ENCODE measurements at places on chromosomes 4 and X.

DNA sequence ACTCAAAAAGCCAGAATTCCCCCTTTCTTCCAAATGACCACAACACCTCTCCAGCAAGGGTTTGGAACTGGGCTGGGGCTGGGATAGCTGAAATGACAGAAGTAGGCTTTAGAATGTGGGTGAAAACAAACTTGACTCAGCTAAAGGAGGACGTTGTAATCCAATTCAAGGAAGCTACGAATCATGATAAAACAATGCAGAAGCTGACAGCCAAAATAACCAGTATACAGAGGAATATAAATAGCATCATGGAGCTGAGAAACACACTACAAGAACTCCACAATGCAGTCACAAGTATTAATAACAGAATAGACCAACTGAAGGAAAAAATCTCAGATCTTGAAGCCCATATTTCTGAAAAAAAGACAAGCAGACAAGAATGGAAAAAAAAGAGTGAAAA lies 95.8 kb upstream of the TET2 start:
- DNase-seq: no peak

DNA sequence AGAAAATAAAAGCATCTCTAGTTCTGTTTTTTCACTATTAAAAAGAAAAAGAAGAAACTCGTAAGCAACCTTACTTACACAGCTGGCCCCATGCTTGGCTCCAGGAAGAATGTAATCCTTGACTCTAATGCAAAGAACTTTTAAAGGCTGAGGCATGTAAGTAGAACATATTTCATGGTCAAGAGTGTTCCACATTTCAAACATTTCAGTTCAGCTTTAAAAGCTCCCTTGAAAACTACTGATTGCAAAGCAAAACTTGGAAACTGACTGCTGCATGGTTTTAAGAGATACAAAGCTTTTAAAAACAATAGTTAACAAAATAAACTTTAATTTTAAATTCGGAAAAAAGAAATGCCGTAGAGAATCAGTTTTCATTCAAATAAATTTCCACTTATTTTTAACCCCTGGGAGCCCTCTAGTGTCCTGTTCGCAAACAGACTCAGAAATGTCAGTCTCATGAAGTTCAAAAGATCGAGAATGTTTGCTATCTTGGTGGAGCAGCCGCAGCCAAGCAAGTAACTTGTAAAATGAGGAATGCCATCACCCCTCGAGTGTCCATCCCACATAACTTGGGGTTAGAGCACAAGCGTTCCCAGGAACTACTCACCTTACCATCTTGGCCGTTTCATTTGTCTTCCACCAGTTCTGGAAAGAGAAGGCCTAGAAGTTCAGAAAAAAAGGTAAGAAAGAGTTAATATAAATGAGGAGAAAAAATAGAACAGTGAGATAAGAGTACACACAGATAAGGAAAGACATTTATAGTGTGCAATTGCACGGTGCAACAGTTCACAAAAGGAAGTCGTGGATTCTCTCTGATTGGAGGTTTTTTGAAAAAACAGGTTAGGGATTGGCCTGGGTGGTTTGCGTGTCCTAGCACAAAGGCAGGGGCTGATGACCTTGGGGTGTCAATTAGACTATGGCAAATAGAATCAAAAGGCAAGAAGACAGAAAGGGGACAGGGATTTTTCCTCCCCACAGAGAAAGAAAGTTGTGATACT lies at the start of gene GASK1B:
TSS of gene GASK1B (minus strand) at position 765 of the 998 bp plus-strand sequence. CDS start 1,650 bp downstream, outside the sequence.
- no peak for DNase-seq

DNA sequence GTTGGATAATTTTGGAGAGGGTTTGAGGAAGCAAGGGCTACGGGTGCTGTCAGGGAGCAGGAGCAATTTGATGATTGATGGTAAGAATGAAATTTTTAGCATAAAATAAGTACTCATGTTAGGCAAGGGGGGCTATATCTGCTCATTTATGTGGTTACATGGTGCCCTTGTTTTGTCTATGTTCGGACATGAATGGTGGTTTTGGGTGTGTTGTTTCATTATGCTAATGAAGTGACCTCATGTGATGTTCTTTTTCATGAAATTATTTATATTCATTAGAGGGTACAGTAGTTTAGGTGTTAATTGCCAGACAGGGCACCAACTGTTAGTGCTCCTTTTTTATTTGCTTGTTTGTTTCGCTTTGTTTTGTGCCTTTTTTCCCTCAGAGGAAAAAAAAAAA lies 29.3 kb downstream of the CEP44 start:
- no peak for DNase-seq

DNA sequence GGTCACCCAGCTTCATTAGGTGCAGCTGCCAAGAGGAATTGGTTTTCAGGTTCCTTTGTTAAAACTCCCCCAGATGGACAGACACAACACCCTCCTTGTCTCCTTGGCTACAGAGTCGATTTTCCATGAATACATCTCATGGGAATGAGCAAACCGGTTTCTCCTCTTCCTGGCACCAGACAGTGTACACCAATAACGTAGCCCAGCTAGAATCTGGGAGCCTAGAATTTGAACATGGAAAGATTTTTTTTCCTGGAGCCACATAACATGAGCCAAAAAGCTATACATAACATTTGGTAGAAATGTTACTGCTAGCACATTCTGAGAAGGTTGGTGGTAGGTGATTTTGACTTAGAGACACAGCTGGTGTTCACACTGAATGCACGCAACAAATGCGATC lies 62.9 kb upstream of the SLC34A2 start:
- DNase-seq: no peak

GRCh38 chr4:58809366-58809765 lies 1699.2 kb upstream of the IGFBP7 start:
- no peak for DNase-seq

DNA sequence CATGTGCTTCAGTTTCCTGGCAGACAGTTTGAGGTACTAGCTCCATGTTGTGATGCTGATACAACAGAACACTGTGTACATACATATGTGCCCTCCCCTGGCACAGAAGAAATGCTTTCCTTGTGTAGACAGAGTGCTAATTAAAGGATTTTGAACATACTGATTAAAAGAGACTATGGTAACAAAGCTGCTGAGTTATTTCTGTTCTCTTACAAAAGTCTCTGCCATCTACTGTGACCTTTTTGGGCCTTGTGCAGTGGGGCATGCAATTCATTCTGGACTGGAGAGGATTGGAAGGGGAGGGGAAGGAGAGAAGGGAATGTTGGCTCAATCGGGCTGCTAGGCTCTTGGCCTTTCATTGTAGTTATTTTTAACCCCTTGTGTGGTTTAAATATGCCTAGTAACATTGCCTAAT lies 6.0 kb downstream of the PDLIM5 start:
- no peak for DNase-seq

All from CD4-positive, alpha-beta T cell treated with Interleukin-15 for 1 hour (primary cell).